ENCODE measurements at places on chromosomes 2 and 18.

DNA sequence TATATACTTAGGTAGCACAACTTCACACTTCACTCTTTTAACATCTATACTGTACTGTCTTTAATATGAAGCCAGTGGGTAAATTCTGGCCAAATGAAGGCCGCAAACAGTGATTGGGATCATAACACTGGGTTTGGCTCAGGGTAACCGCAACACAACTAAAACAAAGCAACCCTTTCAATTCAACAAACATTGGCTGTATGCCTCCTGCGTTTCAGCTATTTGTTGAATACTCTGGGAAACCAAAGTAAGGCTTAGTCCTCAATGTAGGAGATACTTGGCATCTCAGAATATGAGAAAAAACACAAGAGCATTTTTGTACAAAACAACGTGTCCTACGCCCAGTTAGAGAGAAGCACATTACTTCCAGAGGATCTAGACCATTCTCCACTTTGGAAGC, 693.3 kb upstream of the KLHL29 start:
- no peak for DNase-seq

DNA sequence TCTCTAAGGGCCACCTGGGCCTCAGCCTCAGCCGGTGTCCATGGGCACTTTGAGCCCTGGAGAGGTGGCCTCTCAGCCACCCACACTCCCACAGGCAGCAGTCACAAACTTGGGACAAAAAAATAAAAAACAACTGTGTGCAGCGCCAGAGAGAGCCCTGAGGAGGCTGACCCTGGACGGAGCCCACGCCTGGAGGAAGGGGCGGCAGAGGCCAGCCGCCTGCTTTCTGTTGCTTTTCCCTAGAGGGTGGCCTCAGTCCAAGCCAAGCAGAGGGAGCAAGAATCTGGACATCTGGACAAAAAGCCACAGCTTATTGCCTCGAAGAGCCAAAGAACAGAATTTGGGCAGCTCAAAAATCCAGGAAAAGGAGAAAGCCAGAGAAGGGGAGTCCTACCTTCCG, 43.3 kb upstream of the LDLRAD4 start:
- DNase-seq, result no peak

DNA sequence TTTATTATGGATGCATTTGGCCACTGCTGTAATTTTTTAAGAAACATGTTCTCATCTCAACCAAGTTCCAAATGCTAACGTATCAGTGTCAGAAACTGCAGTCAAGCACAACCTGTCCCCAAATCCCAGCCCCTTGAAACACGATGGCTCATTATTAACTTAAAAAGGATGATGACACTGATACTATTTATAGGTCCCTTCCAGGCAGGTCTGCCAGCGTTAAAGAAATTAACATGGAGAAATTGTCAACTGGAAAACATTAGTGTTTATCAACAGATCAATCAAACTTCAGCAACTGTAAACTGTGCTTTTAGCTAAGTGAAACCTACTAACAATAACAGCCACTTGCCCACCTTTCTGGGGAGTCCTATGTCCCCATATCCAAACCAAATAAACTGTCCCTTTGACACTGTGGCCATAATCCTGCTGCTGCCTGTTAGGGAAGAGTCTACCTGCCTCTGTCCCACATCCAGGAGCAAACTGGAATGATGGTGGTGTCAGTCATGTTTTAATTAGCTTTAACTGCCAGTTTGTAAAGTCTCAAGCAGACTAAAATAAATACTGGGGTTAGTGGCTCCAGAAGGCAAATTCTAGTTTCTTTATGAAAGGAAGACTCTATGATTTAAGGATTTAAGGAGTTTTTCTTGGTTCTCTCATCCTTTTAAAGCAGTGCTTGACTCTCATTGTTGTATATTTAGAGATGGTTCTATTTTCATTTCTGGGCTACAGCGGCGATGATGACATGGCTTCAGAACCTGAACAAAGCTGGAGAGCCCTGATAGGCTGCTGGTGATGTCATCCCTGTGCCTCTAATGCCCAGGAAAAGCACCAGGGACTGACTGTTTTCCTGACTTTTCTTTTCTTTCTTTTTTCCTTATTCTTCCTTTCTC, 583.6 kb upstream of the PIK3C3 start:
- no peak for DNase-seq

DNA sequence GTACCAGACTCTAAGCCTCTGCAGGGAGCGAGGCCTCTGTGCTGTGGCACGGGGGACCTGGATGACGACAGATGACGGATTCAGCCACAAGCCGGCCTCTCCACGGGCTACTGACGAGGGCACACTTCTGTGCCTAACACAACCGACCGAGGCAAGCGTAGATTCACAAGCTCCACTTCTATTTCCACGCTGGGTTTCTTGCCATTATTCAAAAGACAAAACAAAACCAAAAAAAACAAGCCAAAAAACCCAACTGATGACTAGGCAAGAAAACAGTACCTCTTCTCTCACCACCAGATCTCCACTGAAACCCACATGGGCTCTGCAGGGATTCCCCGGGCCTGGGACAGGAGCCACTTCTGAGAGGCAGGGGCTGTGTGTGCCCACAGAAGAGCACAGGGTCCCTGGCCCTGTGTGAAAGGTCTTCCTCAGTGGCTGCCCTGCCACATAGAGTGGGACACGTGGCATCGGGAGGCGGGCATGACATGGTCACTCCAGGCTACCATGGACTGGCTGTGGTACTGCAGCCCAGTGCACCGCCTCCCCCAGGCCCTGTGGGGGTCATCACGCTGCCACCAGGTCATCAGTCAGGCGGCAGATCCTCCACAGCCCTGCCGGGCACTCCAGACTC, 254.7 kb downstream of the HDAC4 start:
- no peak for DNase-seq

DNA sequence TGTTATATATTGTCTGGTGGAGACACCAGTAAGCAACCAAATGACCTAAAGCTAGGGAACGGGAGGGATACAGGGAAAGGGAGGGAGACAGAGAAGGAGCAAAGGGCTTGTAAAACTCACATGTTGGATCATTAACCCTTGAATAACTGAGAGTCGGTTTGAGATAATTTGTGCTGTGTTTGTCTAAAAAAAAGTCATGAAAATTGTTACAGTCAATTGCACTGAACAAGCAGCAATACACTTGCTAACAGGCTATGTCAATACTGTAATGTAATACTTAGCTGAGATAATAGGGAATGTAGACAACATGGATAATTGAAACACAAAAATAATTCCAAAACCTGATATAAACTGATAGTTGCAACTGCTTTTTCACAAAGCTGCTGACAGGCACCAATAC, 71.3 kb upstream of the ZNF521 start:
- DNase-seq, result no peak

GRCh38 chr2:80429251-80429650, 124.7 kb upstream of the LRRTM1 start:
- no peak for DNase-seq

Data from T-helper 9 cell (primary cell).